Stimulated activated naive CD4-positive, alpha-beta T cell (primary cell): ENCODE measurements at places on chromosomes 6 and 20.

- DNase-seq = no peak
Observed at GRCh38 chr20:32201296-32201976, 6.1 kb downstream of the PLAGL2 start.

DNA sequence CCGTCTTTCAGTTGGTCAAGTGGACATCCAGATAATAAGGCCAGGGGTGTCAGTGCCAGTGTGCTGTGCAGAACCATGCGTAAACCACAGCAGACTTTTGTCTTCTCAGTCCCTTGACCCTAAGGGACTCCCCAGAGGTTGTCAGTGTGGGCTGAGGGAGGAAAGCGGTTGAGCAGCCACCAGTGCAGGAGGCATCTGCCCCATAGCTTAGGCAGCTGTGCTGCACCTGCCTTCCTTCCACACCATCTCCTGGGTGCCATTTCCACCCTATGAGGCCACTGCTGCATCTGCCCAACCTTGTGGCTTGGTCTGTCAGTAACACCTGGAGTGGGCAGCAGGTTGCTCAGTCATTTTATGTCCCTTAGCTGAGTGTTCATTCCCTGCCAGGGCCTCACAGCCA is 26.0 kb downstream of the PRPF6 start:
- DNase-seq = no peak

DNA sequence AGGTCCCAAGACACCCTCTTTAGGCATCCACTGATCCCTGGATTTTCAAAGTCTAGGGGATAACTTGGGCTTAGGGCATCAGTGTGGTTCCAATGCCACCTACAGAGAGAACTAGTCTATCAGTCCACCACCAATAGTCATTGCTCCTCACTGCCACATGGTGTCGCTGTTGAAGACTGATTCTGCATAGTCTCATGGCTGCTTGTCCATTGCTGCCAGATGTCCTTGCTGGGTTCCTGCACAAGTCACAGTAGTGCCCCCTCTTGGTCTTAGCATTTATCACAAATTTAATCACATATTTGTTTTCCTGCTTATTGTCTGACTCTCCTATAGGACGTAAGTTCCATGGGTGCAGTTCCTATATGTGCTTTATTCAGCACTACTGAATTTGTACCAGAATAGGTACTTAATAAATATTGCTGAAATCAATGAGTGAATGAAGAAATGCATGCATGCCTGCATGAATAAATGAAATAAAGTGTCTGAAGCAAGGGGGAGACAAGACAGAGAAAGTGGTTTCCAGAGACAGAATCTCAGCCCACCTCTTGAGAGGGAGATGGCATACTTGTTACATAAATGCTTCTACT is 45.9 kb upstream of the RALY start:
- DNase-seq = peak; percentile 26

DNA sequence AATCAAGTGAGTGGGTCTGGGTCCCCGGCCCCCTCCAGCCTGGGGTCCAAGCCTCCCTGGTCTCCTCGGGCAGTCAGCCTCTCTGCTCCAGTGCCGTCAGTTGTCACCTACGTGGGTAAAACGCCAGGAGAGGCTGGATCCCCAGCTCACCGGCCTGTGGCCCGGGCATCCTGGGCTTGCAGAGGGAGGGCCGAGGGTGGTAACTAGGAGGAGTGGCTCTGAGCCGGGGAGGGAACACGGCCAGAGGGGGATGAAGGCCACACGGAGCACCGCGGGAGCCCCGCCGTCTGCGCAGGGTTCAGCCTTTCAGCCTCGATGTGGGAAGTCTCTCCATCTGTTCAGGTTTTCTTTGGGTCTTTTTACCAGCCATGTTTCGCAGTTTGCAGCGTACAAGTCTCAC is 29.5 kb upstream of the BHLHE23 start:
- DNase-seq = no peak

DNA sequence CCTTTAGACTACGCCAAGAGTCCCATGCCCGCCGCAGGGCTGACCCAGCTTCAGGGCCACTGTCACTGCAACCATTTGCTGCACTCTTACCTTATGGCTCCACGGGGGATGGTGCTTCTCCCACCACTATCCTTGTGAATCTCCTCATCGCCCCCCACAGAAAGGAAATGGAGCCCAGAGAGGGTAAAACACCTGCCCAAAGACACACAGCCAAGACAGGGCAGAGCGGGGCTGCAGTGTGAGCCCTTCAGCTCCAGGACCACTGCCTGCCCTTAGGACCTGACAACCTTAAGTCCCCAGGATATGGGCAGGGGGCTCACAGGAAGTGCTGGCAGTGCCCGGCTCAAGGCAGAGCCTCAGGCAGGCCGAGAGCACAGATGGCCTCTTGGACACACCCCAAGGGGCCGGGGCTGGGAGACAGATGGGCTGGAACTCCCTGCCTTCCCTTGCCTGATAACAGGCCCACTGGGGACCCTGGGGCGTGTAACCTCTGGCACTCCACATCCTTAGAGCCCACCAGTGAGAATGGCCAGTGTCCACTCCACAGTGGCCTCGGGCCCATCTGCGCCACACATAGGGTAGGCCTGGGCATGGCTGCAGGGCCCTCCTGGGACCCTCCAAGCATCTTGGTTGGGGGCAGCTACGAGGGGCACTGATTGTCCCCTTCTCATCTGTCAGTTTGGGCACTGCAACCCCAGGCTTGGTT is 265.2 kb downstream of the TAF4 start:
- no peak for DNase-seq

- DNase-seq = no peak
Observed at GRCh38 chr6:17450832-17451231, 57.4 kb downstream of the CAP2 start.

GRCh38 chr20:63024573-63025392 is 18.0 kb upstream of the BHLHE23 start:
- no peak for DNase-seq

DNA sequence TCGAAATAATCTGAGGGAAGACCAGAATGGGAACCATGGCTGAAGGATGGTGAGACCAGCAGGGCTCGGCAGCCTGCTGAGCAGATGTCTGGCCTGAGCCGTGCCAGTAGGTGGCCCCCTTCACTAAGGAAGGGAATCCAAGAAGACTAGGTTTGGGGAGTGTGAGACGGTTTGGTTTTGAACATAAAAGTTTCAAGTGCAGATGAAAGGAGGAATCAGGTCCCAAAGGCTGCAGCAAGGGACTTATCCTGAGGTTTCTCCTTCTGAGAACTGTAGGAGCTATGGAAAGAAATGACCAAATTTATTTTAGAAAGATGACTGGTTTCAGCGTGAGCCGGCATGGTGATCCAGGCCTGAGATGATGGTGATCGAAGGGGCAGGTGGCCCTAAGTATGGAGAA is 4.6 kb upstream of the OSER1 start:
- DNase-seq = peak; percentile 71

GRCh38 chr6:115360602-115361325 is 699.9 kb downstream of the FRK start:
- DNase-seq = no peak

DNA sequence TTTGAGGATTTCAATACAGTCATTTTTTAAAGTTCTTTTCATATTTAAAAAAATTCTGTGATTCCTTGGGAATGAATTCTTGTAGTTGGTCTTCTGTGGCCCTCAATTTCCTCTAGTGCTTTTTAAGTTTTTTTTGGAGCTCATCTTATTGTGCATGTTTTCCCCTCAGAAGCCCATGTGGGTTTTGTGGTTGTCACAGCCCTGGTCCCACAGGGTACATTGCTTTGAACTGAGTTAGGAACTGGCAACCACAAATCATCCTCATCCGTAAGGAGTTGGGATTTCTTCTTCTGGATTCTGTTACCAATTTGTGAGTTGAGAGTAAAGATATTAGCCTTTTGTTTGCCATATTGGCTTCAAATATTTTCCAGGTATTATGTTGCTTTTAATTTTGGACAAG is 89.9 kb downstream of the AKAP7 start:
- no peak for DNase-seq

DNA sequence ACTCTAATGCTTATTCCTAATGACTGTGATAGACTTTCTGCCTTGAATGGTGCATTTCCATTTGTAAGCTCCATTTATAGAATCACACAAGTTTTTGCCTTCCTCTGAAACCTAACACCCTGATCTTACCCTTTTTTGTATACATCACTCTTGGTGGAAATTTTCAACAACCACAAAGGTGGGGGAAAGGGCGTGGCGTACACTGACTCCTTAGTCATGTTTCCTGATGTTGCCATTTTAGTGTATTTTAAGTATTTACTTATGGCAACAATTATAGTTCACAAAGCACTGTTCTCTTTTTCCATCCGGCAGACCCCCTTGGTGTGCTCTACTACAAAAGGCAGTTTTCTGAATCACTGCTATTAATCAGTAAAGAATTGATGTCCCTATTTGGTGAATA is 92.0 kb downstream of the ATXN1 start:
- no peak for DNase-seq

- no peak for DNase-seq
Observed at GRCh38 chr6:108799354-108799717, 48.9 kb upstream of the ARMC2 start.

GRCh38 chr6:4671587-4672115 is 104.6 kb upstream of the CDYL start:
- no peak for DNase-seq

- DNase-seq = no peak
Observed at GRCh38 chr6:150008588-150008987, 16.7 kb downstream of the RAET1L start.
